CD4-positive, alpha-beta memory T cell (primary cell): ENCODE measurements at places on chromosomes 12 and 14. TPM values are rescaled to one million over a fixed set of nuclear protein-coding genes. Genes with fewer than 3 reads are reported as not detected.

Gene APOF
- not detected for polyA plus RNA-seq

Gene CLEC4C
- polyA plus RNA-seq = not detected

Gene MDM1
- 13.0 TPM for polyA plus RNA-seq

Gene SMIM41
- not detected for polyA plus RNA-seq

Gene TRAFD1
- polyA plus RNA-seq = 71.2 TPM

DNA sequence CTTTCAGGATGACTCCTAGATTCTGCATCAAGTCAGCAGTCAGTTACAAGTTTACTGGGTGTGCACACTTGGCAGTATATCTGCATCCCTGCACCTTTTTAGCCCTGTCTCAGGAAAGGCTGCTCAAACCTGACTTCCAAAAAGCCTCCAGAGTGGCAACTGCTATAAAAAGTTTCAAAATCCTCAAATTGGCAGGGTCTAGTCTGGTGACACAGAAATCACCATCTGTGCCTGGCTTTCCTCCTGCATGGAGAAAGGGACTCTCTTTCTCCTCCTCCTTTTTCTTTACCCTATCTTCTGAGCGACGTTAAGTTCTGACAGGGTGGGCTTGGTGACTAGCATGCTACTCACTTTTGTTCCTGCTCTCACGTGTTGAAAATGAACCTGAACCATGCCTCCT, 679.5 kb downstream of the C12orf50 start:
- DNase-seq = no peak

DNA sequence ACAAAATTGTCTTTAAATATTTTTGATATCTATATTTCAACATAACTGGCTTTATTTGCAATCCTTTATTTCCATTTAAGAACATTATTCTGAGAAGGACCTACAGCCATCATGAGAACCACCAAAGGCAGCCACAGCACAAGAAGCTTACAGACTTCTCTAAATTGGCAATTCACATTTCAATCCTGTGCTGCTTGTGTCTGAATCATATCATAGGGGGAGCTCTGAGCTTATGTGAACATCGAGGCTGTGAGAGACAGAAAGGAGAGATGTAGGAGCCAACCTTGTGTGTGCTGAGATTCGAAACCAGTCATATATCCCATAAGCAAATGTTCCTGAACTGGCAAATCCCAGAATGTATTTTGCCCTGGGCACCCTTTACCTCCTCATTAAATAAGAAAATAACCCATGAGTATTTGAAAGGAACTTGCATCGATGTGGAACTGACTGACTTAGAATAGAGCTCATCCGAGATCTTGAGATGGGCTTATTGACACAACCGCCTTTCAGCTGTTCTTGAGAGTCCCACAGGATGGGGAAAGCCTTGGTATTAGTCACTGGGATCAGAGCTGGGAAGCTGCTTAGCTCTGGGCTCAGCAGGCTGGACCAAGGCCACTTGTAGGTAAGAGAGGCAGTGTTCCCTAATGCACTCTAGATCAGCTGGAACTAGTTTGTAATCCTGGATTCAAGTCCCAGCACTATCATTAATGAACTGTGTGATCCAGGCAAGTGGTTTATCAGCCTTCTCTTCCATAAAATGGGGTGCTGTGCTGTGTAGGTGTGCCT, 329.8 kb downstream of the CACNA1C start:
- no peak for DNase-seq

DNA sequence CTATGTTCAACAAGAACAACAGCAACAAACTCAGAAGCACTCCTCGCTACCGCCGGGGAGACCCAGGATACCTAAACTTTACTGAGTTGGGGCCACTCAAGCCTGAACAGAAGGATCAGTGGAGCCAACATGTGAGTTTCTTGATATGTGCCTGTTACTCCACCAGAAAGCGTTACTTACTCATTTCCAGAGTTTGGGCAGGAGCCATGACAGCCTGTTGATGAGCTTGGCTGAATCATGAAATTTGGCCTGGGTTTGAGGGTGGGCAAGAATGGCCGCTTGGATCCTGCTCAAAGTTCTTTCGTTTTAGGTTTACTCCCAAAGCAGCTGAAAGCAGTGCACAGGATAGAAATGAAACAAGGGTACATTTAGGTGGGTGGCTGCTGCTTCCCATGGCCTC, 12.0 kb upstream of the GALNT6 start:
- no peak for DNase-seq

- no peak for DNase-seq
Measured at GRCh38 chr12:71014180-71014785, 93.7 kb upstream of the PTPRR start.

DNA sequence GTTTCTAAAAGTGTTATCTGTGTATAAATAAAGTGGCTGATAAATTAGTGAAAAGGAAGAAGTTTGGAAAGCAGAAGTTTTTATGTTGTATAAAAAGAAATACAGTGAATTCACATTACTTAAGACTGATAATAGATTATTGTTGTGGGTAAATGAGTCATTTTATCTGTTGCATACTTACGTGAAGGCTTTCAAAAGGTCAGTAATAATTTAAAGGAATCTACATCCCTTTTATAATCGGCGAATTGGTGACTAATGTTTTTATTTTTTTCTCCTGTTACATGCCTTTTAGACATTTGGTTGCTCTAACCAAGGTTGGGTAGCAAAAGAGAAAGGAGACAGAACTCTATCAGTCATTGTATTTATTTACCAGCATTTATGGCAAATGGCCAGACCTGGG, 155.9 kb downstream of the SLC41A2 start:
- no peak for DNase-seq

DNA sequence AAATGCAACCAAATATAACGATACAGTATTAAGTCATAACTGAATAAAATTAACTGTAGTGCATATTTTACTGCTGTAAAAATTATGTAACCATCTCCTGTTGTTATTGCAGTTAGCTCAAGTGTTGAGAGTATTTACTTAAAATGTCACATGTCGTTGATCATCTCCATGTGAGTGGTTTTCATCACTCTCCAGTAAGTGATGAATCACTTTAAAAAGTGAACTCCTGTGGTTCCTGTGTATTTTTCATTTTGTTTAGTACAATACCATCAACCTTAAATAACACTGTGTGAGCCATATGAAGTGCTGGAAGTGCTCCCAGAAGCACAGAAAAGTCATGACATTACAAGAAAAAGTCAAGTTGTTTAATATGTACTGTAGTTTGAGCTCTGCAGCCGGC, 104.7 kb upstream of the SLCO1B1 start:
- no peak for DNase-seq

DNA sequence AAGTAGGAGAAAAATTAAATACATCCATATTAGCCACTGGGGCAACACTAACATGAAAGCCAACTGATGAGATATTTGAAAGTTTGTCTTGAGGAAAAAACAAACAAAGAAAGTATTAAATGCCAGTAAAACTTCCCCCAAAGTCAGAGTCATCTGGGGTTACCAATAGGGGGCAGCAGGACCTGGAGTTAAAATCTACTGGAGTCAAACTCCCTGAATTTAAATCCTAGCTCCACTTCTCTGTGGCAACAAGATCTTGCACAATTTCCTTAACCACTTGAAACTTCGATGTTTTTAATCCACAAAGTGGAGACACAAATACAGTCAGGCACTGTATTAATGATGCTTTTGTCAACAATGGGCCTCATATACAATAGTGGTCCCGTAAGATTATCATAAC, 14.4 kb downstream of the PLEKHG7 start:
- no peak for DNase-seq

GRCh38 chr14:92880851-92881250, 42.1 kb upstream of the CHGA start:
- DNase-seq = no peak
